Activated T-helper 1 cell treated with anti-CD3 and anti-CD28 coated beads, Interleukin-2, amount 50 U/mL, for 16 hours (primary cell): ENCODE measurements at places on chromosomes 2 and 18.

GRCh38 chr2:23627236-23628009 is 242.4 kb downstream of the KLHL29 start:
- DNase-seq = no peak

- DNase-seq = no peak
These were observed 269.8 kb downstream of the TNS1 start for GRCh38 chr2:217732992-217733391.

- peak; percentile 7 for DNase-seq
These were observed 239.8 kb downstream of the HAUS1 start for GRCh38 chr18:46343931-46344372.

DNA sequence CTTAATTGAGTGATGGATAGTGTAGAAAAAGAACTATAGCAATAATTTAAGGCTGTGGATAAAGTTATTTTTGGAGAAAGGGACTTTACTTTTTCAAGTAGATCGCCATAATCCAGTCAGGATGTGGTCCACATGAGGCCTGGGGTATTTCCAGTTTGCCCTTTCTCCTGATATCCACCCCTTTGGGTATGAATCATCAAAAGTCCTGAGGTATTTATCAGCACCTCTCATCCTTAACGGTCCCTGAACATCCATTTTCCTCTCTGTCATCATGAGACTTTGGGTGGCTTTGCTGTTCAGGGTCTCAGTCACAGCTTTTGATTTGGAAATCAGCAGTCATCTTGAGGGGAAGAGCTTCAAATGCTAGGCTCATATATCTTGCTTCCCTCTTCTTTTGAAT is 39.3 kb upstream of the ELAC1 start:
- DNase-seq = no peak

- peak; percentile 49 for DNase-seq
These were observed 241.5 kb downstream of the ICOS start for GRCh38 chr2:204177977-204178522.
